Mammary microvascular endothelial cell (primary cell): ENCODE measurements at places on chromosomes 7 and 10. TPM values are rescaled to one million over a fixed set of nuclear protein-coding genes. Genes with fewer than 3 reads are reported as not detected.

The GLRX3 gene
- 135 and 145 TPM in 2 replicates for total RNA-seq

The FAM180A gene
- 0.10 TPM in 1 of 2 replicates, not detected in the other for total RNA-seq

The HOXA10 gene
- total RNA-seq: 6.5 and 11.7 TPM in 2 replicates

The HIP1 gene
- total RNA-seq: 21.7 and 25.1 TPM in 2 replicates

The OR6V1 gene
- total RNA-seq: not detected in 2 replicates

The ABCC2 gene
- total RNA-seq: 0.07 and 0.49 TPM in 2 replicates

The DCLRE1C gene
- 5.0 and 6.6 TPM in 2 replicates for total RNA-seq

The ADCYAP1R1 gene
- total RNA-seq: not detected in 2 replicates

The KMT2E gene
- total RNA-seq: 31.1 and 34.2 TPM in 2 replicates

The DOCK4 gene
- total RNA-seq: 48.5 and 50.3 TPM in 2 replicates

The SHLD2 gene
- total RNA-seq: 17.8 and 18.3 TPM in 2 replicates

The ALOX5 gene
- not detected in 2 replicates for total RNA-seq

The CPA4 gene
- total RNA-seq: 1.1 TPM in 1 of 2 replicates, not detected in the other

The ICA1 gene
- total RNA-seq: 10.9 and 11.1 TPM in 2 replicates

The SGMS1 gene
- 62.9 and 67.7 TPM in 2 replicates for total RNA-seq

The KLLN gene
- total RNA-seq: 0.10 and 0.13 TPM in 2 replicates

The MYO1G gene
- under 0.01 and 0.25 TPM in 2 replicates for total RNA-seq

The RAB11FIP2 gene
- total RNA-seq: 6.7 and 9.5 TPM in 2 replicates

The CPED1 gene
- 3.9 and 4.0 TPM in 2 replicates for total RNA-seq

The PTF1A gene
- not detected in 2 replicates for total RNA-seq

The GNAI1 gene
- 50.6 and 51.6 TPM in 2 replicates for total RNA-seq

The RBP3 gene
- total RNA-seq: not detected in 2 replicates

The CEP55 gene
- total RNA-seq: 83.6 and 85.5 TPM in 2 replicates

The NUTM2E gene
- 0.05 TPM in 1 of 2 replicates, not detected in the other for total RNA-seq

The TMEM213 gene
- not detected in 2 replicates for total RNA-seq

The AGAP9 gene
- 1.3 and 1.8 TPM in 2 replicates for total RNA-seq

The GNGT1 gene
- total RNA-seq: not detected in 2 replicates

The DMBT1 gene
- not detected in 2 replicates for total RNA-seq

The BTBD16 gene
- not detected in 2 replicates for total RNA-seq

The CHAT gene
- not detected in 2 replicates for total RNA-seq

The STK31 gene
- 0.05 TPM in 1 of 2 replicates, not detected in the other for total RNA-seq

The CALHM3 gene
- not detected in 2 replicates for total RNA-seq

The AKR1D1 gene
- total RNA-seq: not detected in 2 replicates

The PRKAR2B gene
- 56.7 and 58.6 TPM in 2 replicates for total RNA-seq
